ENCODE measurements at places on chromosomes 7 and 10.

DNA sequence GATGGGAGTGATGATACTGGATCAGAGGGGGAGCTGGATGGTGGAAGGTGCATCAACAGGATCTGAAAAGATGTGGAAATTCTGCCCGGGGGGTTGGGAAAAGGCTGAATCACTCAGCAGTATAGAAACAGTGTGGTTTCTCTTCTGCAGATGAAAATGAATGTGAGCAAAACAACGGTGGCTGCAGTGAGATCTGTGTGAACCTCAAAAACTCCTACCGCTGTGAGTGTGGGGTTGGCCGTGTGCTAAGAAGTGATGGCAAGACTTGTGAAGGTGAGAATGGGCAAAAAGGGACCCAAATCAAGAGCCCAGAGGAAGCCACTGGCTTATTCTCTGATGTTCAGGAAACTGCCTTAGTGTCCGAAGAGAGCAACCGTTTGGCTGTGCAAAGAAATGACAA, 12.9 kb downstream of the OIT3 start:
- no peak for DNase-seq

DNA sequence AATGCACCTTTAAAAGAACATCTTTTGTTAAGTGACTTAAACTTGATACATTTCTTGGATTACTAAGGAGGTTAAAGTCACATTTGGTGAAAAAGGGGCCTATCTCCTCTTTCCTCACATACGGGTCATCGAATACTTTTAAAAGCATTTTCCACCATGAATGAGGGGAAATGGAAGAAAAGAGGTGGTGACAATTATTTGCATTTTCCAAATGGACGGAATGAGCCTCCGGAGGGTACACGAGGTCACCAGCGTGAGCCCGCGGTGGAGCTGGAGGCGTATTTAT, 1.0 kb upstream of the BMPR1A start:
- no peak for DNase-seq

- DNase-seq = no peak
Observed at GRCh38 chr10:115968236-115968635, 304.8 kb downstream of the GFRA1 start.

GRCh38 chr10:5557799-5558771, 33.3 kb downstream of the CALML3 start:
- DNase-seq = no peak

DNA sequence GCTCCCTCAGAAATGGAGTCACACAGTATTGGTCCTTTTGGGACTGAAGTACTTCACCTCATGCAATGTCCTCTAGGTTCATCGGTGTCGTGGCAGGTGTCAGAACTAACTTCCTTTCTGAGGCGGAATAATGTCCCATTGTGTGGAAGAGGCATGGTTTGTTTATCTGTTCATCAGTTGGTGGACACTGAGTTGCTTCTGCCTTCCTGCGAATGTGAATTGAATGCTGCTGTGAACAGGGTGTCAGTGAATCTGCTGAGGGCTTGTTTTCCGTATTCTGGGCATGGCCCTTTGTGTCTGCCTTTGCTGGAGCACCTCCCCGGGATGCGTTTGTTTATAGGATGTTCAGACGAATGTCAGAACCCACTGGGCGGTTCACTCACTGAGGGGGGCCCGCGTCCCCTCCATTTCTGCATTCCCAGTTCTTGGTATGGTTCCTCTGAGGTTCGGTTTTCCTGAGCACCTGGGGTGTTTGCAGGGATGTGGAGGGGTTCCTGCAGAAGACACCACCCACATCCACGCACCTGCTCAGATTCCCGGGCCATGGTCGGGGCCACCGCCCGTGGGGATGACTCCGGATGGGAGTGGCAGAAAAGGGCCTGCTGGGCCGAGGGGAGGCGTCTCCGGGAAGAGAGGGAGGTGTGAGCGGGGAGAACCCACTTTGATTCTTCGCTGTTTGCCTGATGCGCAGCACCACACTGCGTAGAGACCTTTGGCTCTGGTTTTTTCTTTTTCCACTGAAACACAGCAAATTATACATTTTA, 33.1 kb downstream of the CHST12 start:
- DNase-seq = no peak

DNA sequence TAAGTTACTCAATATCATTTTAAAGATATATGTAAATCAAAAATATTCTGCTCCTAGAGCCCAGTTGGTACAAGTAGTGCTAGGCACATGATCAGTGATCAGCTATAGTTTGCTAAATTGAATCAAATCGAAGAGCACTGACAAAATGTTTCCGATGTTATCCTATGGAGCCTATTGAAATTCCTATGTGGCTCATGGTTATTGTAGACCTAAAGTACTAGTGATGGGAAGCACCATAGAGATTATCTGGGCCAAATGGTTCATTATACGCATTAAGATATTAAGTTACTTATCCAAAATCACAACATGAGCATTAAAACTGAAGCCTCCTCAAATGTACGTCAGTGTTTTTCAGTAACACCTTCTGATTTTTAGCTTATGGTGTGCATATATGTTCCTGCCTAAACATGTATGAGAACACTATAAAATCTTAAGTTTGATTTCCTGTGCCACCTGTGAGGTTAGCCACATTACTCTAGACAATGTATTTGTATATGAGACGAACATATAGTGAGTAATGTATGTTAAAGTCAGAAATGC, 103.2 kb downstream of the IQUB start:
- DNase-seq = no peak

DNA sequence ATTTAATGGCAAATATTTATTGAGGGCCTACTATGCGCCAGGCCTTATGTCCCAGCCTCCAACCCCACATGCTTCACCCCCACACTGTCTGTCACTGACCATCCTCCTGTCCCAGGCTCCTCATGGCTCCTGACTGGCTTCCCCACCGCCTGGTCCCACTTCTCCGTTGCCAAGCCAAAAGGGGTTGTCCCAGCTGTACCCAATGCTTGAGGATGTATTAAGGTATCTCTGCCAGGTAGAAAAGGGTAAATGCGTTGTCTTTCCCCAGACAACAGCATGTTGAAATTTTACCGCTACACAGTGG, 168.8 kb upstream of the FRMD4A start:
- DNase-seq = no peak

DNA sequence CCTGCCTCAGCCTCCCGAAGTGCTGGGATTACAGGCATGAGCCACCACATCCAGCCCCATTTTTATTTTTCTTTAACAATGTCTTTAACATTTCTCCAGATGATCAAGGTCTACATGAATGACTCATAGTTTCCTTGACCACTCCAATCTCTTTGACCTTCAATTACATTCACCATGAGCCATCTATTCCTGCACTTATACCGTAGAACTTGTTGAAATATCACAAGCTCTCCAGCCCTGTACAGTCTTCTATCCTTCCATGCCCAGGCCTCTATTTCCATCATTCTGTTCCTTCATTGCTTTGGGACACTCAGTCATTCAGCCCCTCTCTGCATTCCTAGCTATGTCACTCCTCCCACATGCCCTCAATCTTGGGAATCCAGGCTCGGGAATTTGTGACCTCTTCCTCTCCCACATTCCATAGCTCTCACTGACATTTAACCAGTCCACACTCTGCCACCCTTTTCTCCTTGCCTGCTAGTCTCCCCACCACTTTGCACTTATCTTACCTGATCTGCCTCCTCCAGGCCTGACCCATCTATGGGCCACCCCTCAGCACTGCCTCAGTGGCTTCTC, 151.8 kb upstream of the STK17A start:
- DNase-seq = no peak

GRCh38 chr10:35447693-35448407, 111.5 kb downstream of the CCNY start:
- DNase-seq = no peak
